Caki2 (cell line): ENCODE measurements at places on chromosomes 3 and 15.

GRCh38 chr3:89851974-89852621, 744.7 kb downstream of the EPHA3 start:
- peak; percentile 4 for DNase-seq

- no peak for DNase-seq
These were observed 43.2 kb downstream of the NBEAL2 start for GRCh38 chr3:47022641-47023071.

DNA sequence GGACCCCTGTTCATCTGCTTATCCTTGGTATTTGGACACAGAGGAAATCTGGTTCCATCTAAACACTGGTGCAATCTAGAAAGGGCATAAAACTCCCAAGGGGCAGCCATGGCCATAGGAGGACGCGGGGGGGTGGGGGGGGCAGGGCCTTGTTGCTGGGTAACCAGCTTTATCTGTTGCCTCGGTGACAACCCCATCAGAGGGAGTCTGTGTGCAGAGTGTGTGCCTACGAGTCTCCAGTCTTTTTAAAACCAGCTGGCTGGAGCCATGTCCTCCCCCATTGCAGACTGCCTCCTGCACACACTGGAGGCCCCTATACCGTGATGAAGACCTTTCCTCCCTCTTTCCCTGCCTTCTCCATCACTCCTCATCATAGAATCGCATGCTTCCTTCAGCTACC, 26.4 kb upstream of the CORO2B start:
- no peak for DNase-seq

DNA sequence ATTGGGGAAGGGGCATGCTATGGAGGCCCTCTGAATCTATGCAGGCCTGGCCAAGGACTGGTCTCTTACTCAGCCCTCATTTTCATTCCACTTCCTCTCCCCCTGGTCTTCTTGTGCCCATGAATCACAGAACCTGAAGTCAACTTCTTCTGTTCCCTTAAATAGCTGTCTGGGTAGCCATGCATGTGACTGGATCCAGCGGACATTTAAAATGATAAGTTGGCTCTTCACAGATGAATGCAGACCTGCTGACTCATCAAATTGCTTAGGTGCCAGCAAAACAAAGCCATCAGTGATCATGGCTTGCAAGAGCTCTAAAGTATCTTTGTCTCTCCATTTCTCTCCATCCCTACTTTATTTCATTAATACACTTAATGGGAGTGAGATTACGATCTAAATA, 90.1 kb upstream of the CADPS start:
- DNase-seq: peak; percentile 66
